ENCODE measurements at places on chromosomes 6 and 20.

DNA sequence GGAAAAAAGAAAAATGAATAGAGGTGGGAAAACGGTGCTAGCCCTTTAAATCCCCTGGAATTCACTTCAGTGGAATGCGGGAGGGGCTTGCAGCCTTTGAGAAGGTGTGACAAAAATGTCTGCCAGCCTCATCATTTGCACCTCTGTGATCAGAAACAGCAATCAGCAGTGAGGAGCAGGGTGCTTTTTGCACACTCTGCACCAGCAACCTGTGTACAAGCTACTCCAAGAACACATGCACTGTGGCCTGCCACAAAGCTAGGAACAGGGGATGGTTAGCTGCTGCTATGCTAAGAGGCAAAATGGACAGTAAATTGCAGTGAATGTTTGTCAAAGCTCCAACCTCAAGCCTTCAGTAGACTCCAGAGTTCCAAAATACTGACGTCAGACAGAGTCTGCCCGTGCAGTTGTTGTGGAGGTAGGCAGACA, 29.7 kb downstream of the GINS1 start:
- DNase-seq = no peak

DNA sequence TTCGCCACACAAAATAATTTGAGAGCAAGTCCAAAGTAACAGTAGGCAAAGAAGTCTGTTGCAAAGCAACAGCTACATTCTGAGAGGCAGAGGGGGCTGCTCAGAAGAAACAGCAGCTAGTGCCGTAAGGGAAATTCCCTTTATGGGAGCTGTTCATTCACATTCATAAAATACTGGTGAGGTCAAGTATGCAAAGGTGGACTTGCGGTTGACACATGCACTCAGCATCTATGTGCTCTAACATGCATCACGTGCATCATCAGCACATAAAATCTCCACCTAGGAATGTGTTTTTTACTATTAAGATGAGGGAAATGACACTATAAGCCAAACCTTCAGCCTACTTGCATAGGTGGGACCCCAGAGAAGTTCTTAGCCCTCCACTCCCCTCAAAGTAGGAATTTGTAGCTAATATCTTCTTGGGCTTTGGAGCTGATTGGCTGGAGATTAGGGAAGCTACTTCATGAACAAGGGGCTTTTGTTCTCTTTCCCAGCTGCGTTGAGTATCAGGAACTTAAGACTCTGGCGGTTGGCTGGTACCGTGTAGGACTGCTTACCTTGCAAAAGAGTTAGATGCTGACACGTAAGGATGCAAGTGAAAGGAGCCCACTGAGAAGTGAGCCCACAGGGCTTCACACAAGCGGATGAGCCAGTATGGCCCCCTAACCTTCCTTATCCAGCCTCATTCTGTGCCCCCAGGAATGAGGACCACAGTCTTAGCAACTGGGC, 12.4 kb downstream of the CST3 start:
- no peak for DNase-seq

DNA sequence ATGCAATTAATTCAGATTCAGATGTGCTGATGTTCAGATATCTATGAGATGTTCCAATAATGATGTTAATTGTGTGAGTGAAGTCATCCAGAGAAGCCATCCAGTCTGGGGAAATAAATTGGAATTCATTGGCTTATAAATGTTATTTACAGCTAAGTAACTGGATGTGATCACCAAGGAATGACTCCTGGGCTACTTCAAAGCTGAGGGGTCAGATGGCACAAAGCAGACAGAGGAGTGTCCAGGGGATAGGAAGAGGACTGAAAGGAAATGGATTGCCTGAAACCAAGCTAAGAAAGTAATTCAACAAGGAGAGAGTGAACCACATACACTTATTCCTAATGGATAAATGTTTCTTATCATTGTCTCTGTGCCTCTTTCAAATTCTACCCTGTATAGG, 4.5 kb upstream of the MLIP start:
- no peak for DNase-seq

GRCh38 chr20:53768329-53768728, 174.7 kb upstream of the ZNF217 start:
- no peak for DNase-seq

GRCh38 chr6:30029588-30029987, 31.5 kb upstream of the POLR1H start:
- no peak for DNase-seq

DNA sequence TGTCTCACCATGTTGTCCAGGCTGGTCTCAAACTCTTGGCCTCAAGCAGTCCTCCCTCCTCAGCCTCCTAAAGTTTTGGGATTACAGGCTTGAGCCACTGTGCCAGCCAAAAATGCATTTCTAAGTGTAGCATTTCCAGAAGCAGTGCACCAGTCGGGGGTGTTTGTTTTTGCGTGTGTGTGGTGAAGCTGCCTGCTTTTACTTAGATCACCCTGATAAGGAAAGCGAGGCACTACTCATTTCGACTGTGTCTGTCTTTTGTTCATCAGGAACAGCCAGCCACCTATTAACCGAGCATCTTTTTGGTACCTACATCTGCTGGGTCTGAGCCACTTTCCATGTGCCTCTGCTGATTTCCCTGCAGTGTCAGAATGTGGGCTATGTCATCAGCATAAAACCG, 18.7 kb downstream of the SIRT5 start:
- DNase-seq = no peak

DNA sequence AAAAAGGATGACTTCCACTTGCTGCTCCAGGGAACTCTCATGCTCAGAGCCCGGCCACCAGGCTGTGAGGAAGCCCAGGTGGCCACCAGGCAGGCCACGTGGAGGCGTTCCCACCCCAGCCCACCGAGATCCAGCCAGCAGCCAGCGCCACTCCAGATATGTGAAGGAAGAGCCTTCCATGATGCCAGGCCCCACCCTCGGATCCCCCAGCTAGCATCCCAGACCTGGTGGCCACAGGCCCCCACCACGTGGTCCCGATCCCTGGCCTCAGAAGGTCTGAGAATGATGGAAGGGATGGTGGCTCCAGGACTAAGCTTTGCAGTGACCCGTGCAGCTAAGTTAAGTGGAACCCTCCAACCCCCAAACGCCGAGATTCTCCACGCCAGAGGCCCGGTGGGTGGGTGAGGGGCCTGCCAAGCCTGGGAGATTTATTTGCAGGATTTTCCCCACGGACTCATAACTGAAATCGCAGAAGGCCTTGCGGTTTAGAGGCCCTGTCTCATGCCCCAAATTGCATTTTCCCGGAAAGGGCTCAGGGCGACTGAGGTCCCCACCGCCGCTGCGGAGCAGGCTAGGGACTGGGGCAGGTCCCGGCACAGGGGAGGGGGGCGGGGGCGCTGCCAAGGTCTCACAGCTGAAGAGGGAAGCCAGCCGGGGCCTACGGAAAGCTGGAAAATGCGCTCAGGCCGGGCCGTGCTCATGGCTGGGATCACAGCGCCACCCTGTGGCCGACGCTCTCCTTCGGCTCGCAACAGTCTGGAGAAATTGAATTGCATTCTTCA, 31.1 kb upstream of the CST7 start:
- DNase-seq = no peak

- DNase-seq = no peak
These were observed 48.9 kb upstream of the RALGAPA2 start for GRCh38 chr20:20761301-20761700.

GRCh38 chr6:7924867-7925266, 14.3 kb upstream of the TXNDC5 start:
- DNase-seq = no peak

- DNase-seq = no peak
These were observed 67.8 kb upstream of the CITED2 start for GRCh38 chr6:139442188-139442671.

DNA sequence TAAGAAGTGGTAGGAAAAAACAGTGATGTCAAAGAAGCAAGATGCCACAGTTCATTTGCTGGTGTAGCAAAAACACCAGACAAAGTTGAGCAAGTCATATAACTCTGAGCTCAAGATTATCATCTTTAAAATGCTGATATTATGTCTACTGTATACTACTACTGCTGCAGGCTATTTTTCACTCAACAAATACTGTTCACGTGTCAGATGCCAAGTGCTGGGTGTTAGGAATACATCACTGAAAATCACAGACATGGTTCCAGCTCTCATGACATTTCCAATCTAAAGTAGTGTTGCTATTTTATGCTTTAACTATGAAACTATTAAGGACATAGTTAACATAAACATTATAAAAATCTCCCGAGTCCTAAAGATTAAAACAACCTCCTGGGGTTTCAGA, 163.0 kb downstream of the NKAIN2 start:
- DNase-seq = no peak

GRCh38 chr6:74997646-74998045, 208.2 kb downstream of the COL12A1 start:
- no peak for DNase-seq

DNA sequence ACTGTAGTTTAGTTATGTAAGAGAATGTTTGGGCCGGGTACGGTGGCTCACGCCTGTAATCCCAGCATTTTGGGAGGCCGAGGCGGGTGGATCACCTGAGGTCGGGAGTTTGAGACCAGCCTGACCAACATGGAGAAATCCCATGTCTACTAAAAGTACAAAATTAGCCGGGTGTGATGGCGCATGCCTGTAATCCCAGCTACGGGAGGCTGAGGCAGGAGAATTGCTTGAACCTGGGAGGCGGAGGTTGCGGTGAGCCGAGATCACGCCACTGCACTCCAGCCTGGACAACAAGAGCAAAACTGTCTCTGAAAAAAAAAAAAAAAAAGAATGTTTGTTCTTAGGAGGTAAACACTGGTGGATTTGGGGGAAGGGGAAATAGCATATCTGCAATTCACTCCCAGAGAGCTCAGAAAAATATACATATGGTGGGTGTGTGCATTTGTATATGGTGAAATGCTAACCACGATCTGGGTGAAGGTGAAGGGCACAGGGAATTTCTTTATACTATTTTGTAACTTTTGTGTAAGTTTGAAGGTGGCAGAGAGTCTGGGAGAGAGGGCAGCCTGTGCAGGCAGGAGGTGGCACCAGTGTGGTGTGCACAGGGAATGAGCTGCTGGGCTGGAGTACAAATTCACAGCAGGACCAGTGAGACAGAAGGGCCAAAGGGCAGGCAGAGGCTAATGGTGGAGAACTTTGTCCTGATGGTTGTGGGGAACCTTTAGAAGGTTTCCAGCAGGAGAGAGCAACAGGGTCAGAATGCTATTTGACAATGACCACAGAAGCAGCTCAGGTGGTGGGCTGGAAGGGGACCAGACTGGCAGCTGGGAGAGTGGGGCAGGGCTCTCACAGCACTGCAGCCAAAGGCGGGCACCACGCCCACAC, 42.4 kb downstream of the SSR1 start:
- no peak for DNase-seq

DNA sequence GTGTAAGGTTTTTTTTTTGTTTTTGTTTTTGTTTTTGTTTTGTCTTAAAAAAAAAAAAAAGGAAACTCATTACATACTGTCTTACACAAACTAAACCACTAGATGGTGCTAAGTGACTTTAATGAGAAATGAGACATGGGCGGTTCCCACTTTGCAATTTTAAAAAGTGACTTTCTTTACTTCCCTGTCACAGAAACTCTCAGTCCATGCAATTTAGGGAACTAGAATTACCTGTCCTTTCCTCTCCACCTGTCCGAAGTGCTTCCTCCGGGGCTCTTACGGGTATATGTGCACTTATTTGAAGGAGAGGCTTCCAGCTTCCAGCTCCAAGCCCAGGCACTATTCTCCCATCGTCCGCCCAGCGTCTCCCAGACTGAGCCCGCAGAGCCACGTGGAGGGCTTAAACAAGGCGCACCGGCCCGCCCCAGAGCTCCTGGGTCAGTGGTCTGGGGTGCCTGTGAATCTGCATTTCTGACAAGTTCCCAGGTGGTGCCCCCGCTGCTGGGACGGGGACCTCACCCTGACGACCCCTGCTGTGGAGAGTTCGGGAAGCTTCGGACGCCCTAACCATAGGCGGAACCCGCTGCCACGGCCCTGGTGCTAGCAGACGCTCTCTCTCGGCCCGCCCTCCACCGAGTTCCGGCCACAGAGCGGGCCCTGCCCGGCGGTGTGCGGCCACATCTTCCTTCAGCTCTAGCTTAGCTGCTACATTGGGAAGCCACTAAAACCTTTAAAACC, 26.1 kb downstream of the BFSP1 start:
- DNase-seq = no peak

DNA sequence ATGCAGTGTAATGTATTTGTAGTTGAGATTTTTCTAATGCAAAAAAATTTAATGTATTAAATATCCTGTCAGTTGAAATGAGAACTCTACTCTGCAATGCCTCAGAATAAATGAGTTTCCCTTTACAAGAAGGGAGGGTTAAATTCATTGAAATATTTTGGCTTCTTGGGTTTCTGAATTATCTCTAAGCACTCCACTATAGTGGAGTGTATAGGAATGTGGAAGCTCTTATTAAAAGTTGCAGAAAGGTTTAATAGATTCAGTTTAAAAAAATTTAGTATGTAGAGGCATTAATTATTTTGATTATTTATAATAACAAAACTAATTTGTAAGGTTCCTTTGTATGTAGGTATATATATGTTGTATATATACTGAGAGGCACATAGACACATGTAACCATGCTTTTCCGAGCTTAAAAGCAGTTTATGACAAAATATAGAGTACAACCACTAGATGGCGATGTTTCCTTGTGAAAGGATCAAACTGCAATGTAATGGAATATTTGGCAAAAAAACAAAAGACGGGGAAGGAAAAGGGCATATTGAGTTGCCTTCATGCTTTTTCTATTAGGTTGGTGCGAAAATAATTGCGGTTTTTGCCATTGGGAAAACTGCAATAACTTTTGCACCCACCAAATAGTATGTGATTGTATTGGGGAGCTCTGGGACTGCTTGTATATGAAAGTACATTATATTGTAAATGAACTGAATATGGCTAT, 144.2 kb downstream of the MYO6 start:
- no peak for DNase-seq

- no peak for DNase-seq
These were observed 10.5 kb downstream of the SLC13A3 start for GRCh38 chr20:46640536-46641311.

- DNase-seq = no peak
These were observed 317.8 kb upstream of the SULF2 start for GRCh38 chr20:48102931-48103660.

- no peak for DNase-seq
These were observed 14.9 kb downstream of the FYN start for GRCh38 chr6:111858347-111858746.

DNA sequence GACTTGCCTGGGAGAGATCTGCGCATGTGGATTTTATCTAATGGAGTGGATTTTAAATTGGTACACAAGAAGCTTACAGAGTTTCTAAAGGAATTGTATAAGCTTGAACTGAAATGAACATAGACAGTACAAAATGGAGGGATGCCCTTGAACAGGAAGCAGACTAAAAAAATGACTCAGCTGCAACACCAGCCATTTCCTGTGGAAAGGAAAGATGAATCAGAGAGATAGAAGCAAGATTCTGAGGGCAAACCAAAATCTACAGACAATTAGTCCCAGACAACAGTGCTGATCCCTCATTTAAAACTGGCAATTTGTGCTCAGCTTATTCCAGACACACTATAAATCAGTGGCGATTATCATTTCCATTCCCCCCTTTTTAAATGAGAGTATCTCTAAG, 114.6 kb upstream of the TCF21 start:
- no peak for DNase-seq

Data from stimulated activated CD4-positive, alpha-beta T cell treated with anti-CD3 and anti-CD28 coated beads, Interleukin-1b, Interleukin-23, amount 100 ng/mL, for 1 hour (primary cell).